ENCODE measurements at places on chromosomes 2 and 18. TPM values are rescaled to one million over a fixed set of nuclear protein-coding genes. Genes with fewer than 3 reads are reported as not detected.

DNA sequence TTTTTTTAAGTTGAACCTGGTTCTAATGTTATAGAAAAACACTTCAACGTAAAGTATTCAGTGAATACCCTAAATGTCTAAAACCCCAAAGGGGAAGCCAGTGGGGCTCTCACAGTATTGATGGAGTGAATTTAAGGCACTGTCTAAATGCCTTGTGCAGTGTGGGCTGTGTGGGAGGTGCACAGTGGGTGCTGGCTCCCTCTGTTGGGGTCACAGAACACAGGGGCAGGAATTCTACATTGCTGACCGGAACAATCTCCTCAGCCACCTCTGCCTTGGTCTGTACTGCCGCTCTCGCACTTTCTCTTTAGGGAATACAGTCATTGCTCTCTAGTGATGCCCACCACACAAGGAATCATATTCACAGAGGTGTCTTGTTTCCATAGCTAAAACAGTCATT is 45.4 kb downstream of the SPRED2 start:
- H3K27ac ChIP-seq = no peak overlapping the region
- H3K27me3 ChIP-seq = no peaks in the 10 kb centered on the region
- no peaks in the 10 kb centered on the region for H3K36me3 ChIP-seq
- peaks cover 67% of the 10 kb centered on the region for H3K4me1 ChIP-seq

DNA sequence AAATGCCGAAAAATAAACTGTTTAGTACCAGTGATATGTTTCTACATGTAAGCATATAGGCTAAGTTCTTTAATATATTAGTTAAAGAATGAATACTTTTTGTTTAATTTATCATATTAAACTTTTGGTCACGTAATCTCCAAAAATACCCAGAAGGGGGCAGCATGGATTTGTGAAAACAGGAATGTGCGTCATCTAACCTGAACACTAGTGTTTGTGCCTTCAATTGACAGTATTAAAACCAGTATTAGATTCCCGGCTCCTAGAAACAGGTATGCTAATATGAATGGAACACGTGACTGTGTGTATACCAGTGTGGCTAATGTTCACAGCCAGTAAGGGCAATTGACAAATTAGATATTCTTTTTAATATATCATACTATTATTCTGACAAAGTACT is 51.8 kb downstream of the WDR7 start:
- H3K4me3 ChIP-seq = no peak overlapping the region
- DNase-seq = peak; percentile 17
- H3K36me3 ChIP-seq = no peaks in the 10 kb centered on the region
- H3K27me3 ChIP-seq = no peaks in the 10 kb centered on the region
- H3K27ac ChIP-seq = no peak overlapping the region

DNA sequence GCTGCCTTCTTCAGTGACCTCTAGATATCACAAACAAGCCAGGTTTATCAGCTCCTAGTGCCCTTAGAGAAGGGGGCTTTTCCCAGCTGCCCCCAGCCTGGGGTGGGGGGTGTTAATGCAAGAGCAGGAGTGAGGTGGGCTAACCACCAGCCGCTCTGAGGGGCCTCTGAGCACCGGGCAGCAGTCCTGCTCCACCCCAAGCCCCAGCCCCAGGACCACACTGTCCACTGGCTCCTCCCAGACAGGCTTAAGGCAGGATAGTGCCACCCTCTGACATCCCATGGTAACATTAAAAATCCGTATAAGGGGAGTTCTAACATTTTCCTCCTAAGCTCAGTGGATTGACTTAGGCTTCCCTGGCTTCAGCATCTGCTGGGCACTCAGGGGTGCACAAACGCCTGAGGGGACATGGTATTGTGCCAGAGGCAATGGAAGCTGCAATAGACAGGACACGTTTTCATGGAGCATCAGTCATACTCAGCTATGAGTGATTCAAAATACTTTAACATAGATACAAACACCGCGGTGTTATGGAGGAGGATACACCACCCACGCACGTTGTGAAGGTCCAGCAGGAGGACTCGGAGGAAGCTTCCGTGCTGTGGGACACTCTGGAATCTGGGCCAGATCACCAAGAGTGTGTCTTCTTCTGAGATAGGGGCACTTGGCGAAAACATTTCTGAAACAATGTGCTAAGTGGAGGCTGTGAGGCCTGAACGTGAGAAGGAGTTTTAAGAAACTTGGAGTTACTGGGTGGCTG is 112.7 kb upstream of the EPC2 start:
- peaks cover 8% of the 10 kb centered on the region for H3K27me3 ChIP-seq
- no peaks in the 10 kb centered on the region for H3K4me1 ChIP-seq
- no peak overlapping the region for H3K4me3 ChIP-seq
- H3K36me3 ChIP-seq = no peaks in the 10 kb centered on the region
- no peak overlapping the region for H3K27ac ChIP-seq

- H3K4me3 ChIP-seq = no peak overlapping the region
- H3K4me1 ChIP-seq = no peaks in the 10 kb centered on the region
- H3K36me3 ChIP-seq = no peaks in the 10 kb centered on the region
- H3K27me3 ChIP-seq = no peaks in the 10 kb centered on the region
- H3K27ac ChIP-seq = no peak overlapping the region
- no peak for DNase-seq
Observed at GRCh38 chr18:73768043-73768442, 379.6 kb downstream of the FBXO15 start.

TWSG1 gene
- polyA plus RNA-seq = 78.9 TPM

DNA sequence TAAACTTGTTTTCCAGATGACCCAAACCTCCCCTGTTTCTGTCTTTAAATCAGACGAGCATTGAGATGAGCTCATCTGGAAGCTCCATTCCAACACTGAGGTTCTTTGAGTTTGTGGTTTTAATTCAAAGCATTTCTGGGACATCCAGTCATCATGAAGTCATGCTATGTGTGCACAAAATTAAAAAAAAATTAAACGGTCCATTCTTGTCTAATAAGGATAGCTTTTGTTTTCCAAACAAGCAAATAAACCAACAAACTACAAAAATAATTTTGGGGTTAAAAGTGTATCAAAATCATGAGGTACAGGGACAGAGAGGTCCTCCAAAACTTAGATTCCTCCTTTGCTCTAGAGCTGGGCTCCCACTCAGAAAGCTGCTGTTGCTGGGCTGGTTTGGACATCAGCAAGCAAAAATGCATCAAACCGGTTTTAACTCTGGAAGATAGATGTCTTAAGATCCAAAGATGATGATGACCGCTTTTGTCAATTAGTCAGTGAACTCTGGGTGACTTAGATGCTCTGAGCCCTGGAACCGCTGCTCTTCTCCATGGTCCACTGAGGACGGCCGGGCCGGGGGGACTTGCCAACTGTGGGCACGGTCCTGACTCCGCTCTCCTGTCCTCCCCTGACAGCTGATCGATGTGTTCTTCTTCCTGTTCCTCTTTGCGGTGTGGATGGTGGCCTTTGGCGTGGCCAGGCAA is 65.4 kb downstream of the TRPM8 start:
- H3K27ac ChIP-seq = peak overlapping the region; percentile 11
- H3K27me3 ChIP-seq = no peaks in the 10 kb centered on the region
- H3K4me1 ChIP-seq = no peaks in the 10 kb centered on the region
- no peak overlapping the region for H3K4me3 ChIP-seq

DNA sequence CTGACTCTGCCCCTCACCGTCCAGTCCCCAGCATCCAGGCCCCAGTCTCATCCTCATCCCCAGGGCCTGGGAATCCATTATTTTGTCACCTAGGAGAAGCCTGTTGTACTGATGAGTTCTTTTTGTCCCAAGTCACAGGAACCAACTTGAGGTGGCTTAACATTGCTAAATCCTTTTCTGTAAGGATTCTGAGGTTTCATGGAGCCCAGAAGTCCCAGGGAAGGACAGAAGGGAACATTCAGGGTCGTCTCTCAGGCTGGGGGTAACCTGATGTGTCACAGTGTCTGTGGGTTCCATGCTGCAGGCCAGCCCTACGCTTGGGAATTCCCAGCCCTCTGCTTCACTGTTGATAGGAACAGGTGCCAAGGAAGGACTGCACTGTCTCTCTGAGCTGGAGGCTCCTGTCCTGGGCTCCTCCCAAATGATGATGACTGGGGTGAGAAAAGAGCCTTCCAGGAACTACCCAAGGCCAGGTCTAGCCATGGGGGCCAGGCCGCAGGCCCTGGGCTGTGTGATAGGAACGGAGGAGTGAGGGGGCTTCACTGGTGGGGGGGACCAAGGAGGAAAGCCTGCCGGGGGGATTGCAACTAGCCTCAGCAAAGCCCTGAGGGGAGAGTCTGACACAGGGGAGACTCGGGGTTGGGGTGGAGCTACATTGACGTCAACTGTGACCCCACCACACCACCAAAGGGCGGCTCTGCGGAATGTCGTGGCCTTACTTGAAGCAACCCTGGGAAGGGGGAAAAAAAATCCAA is 145.7 kb downstream of the SMAD7 start:
- H3K36me3 ChIP-seq = no peaks in the 10 kb centered on the region
- H3K4me3 ChIP-seq = no peak overlapping the region
- no peak for DNase-seq
- no peak overlapping the region for H3K27ac ChIP-seq

GRCh38 chr2:25335971-25336370 is 5.8 kb downstream of the DNMT3A start:
- no peak for DNase-seq
- H3K4me1 ChIP-seq = peaks cover 12% of the 10 kb centered on the region
- H3K27ac ChIP-seq = no peak overlapping the region
- H3K4me3 ChIP-seq = no peak overlapping the region
- H3K36me3 ChIP-seq = no peaks in the 10 kb centered on the region

IL37 gene
- not detected for polyA plus RNA-seq

RESP18 gene
- not detected for polyA plus RNA-seq

DNA sequence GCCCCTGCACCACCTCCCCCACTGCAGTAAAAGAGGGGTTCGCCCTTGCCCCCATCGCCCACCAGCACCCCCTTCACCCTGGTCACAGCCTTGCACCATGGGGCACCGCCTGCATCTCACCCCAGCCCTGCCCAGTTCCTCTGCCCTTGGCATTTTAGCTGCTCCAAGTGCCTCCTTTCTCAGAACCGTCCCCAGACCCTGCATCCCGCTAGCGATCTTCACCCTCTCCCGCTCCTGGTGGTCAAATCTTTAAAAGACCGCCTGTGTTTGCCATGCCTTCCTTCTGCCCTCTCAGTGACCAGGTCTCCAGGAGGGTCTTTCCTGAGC is 114.7 kb upstream of the OTOS start:
- H3K36me3 ChIP-seq = no peaks in the 10 kb centered on the region
- H3K4me3 ChIP-seq = peak overlapping the region; percentile 11
- H3K27me3 ChIP-seq = no peaks in the 10 kb centered on the region
- peak overlapping the region; percentile 57 for H3K27ac ChIP-seq

C2orf80 gene
- not detected for polyA plus RNA-seq

GRCh38 chr2:34123996-34124785 is 525.1 kb upstream of the FAM98A start:
- H3K4me1 ChIP-seq = no peaks in the 10 kb centered on the region
- no peak for DNase-seq
- H3K27me3 ChIP-seq = no peaks in the 10 kb centered on the region
- no peak overlapping the region for H3K27ac ChIP-seq
- no peak overlapping the region for H3K4me3 ChIP-seq
- no peaks in the 10 kb centered on the region for H3K36me3 ChIP-seq

- peaks cover 3% of the 10 kb centered on the region for H3K4me1 ChIP-seq
- no peak for DNase-seq
- H3K4me3 ChIP-seq = no peak overlapping the region
- no peak overlapping the region for H3K27ac ChIP-seq
Observed at GRCh38 chr2:12534646-12535263, 182.0 kb upstream of the TRIB2 start.

FAM237A gene
- polyA plus RNA-seq = not detected

- no peak overlapping the region for H3K4me3 ChIP-seq
- no peaks in the 10 kb centered on the region for H3K4me1 ChIP-seq
- DNase-seq = no peak
- no peaks in the 10 kb centered on the region for H3K36me3 ChIP-seq
- H3K27ac ChIP-seq = no peak overlapping the region
Observed at GRCh38 chr2:135451966-135452365, 79.1 kb downstream of the ZRANB3 start.

DNA sequence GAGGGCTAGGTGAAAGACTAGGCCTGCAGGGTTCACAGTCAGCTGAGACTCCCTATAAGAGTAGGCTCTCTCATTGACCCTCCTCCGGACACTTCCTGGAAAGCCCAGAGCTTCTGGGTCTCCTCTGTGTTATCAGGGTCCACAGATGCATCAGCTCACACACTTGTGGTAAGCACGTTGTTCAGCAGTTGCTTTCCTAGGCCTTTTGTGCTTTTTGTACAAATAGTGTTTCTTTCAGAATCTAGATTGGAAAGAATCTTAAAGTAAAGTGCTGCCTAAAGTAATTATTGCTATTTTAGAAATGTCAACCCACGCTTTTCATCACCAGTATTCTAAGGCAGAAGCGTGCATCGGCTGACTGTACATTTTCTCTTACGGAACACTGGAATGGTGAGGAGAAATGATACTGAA is 15.5 kb downstream of the SLC9A2 start:
- DNase-seq = no peak
- no peaks in the 10 kb centered on the region for H3K36me3 ChIP-seq

PLEK gene
- 15.3 TPM for polyA plus RNA-seq

RIT2 gene
- polyA plus RNA-seq = not detected

PAX3 gene
- polyA plus RNA-seq = not detected

C2orf15 gene
- polyA plus RNA-seq = 8.2 TPM

GGCX gene
- polyA plus RNA-seq = 37.9 TPM

DNA sequence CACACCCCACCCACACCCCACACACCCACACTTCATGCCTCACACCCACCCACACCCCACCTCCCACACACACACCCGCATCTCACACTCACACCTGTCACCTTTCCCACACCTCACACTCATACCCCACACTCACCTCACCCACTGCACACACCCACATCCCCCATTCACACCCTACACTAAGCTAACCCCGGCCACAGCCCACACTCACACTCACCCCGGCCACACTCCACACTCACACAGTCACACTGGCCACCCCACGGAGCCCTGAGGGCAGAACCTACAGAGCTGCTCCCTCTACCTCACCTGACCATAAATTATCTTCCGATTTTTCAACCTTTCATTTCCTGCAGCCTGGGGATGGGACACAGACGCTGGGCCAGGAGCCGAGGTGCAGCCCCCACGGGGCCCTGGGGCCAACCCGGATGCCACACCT is 241.3 kb downstream of the HDAC4 start:
- H3K27ac ChIP-seq = no peak overlapping the region
- DNase-seq = no peak
- no peaks in the 10 kb centered on the region for H3K4me1 ChIP-seq
- H3K36me3 ChIP-seq = peaks cover 71% of the 10 kb centered on the region
- no peaks in the 10 kb centered on the region for H3K27me3 ChIP-seq

- H3K4me1 ChIP-seq = no peaks in the 10 kb centered on the region
- H3K36me3 ChIP-seq = no peaks in the 10 kb centered on the region
- no peak overlapping the region for H3K27ac ChIP-seq
- no peaks in the 10 kb centered on the region for H3K27me3 ChIP-seq
Observed at GRCh38 chr2:58571181-58571852, 330.2 kb upstream of the FANCL start.

MEMO1 gene
- 33.0 TPM for polyA plus RNA-seq

CHRND gene
- not detected for polyA plus RNA-seq

GRCh38 chr18:62586151-62586774 is 63.4 kb downstream of the ZCCHC2 start:
- peaks cover 19% of the 10 kb centered on the region for H3K36me3 ChIP-seq
- H3K27ac ChIP-seq = no peak overlapping the region
- no peak overlapping the region for H3K4me3 ChIP-seq
- peak; percentile 64 for DNase-seq
- H3K27me3 ChIP-seq = no peaks in the 10 kb centered on the region

Data from left lung (tissue), 14 donors.